Esophagus squamous epithelium (tissue), 5 donors: ENCODE measurements at places on chromosomes 7 and 10.

DNA sequence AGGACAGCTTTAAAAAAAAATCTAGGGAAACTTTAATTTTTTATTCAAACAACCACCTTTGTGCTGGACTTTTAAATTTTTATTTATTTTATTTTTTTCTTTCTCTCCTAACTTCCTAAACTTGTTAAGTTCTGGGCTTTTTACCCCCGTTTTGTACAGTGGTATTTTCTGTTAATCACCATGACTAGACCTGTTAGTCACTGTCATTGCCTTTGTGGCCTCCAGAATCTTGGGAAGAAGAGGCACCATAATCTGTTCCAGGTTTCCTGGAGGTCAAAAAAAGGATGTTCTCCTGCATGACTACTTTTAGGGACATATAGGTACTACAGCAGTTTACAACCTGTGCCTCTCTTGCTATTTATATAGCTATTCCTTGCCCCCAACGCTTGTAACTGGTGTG is 31.1 kb upstream of the DDX50 start:
- no peaks in the 10 kb centered on the region for H3K27me3 ChIP-seq
- no peaks in the 10 kb centered on the region for H3K36me3 ChIP-seq
- no peak overlapping the region for H3K4me3 ChIP-seq
- H3K27ac ChIP-seq: peak overlapping the region; percentile 78
- H3K4me1 ChIP-seq: peaks cover 13% of the 10 kb centered on the region

DNA sequence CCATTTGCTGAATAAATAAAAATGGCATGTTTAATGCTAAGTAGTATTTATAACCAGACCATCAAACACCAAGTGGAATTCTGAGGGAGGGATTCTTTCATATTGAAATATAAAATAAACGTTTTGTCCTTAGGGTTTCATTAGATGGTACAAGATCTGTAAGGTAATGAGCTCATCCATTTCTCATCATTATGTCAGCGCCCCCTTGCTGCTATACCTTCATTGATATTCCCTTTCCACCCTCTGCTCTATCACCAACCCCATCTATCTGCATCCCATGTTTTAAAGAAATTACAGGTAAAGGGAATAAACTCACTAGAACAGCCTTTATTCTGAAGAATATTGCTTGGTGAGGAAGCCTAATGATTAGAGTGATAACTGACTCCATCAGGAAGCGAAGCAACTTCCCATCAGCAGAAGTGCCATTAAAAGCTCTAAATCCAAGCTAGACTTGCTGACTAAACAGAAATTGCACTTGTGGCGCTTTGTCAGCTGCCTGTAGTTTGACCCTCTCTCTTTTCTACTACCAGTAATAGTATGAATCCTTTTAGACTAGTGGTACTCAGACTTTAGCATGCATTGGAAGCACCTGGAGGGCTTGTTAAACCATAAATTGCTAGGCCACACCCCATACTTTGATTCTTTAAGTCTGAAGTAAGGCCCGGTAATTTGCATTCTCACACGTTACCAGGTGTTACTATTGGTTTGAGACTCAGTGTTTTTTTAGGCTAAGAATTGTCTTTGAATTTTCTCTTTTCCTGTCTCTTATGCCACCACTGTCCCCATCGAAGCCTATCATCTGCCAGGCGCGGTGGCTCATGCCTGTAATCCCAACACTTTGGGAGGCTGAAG is 27.5 kb downstream of the ADD3 start:
- no peak for DNase-seq
- H3K36me3 ChIP-seq: no peaks in the 10 kb centered on the region
- H3K4me3 ChIP-seq: no peak overlapping the region
- H3K27me3 ChIP-seq: no peaks in the 10 kb centered on the region

- no peaks in the 10 kb centered on the region for H3K36me3 ChIP-seq
- no peak for DNase-seq
- no peaks in the 10 kb centered on the region for H3K27me3 ChIP-seq
Measured at GRCh38 chr7:79471283-79471682, 17.8 kb upstream of the MAGI2 start.

- H3K4me3 ChIP-seq: no peak overlapping the region
- no peak for DNase-seq
- H3K27ac ChIP-seq: no peak overlapping the region
- no peaks in the 10 kb centered on the region for H3K4me1 ChIP-seq
- no peaks in the 10 kb centered on the region for H3K27me3 ChIP-seq
Measured at GRCh38 chr10:16195178-16195769, 241.5 kb upstream of the PTER start.

DNA sequence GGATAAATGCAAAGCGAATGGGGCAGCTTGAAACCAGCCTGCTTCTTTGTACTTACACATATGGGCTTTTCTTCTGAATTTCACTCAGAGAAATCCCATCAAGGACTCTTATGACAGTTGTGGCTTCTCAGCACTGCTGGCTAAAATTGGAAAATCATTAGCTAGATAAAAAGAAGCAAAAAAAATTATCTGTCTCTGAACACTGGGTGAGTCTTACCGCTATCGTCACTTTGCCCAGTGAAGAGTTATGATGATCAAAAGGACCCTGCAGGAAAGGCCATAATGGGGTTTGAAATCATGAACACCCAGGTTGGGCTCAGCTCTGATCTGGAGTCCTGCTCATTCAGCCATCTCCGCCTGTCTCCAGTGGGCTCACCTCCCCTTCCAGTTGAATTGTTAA is 34.3 kb downstream of the AOAH start:
- H3K27me3 ChIP-seq: no peaks in the 10 kb centered on the region
- no peaks in the 10 kb centered on the region for H3K4me1 ChIP-seq
- no peaks in the 10 kb centered on the region for H3K36me3 ChIP-seq
- no peak overlapping the region for H3K4me3 ChIP-seq

DNA sequence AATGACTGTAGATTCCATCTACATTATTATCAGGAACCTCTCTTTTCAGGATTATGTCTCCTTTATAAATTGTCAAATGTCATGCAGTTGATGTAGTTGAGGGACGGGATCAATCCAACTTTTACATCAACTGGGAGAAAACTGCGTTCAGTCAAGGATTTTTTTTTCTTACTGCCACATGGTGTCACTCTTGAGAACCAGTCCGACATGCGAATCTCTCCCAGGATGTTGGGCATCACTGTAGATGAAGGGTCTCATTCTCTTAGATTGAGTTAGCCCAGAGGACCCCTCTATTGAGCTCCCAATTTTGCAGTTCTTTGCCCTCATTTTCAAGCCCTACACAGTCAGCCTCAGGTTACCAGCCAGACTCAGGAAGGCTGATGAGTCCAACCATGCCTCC is 120.3 kb upstream of the PTPRZ1 start:
- H3K27ac ChIP-seq: no peak overlapping the region
- H3K4me3 ChIP-seq: no peak overlapping the region
- DNase-seq: no peak
- no peaks in the 10 kb centered on the region for H3K36me3 ChIP-seq
- H3K27me3 ChIP-seq: no peaks in the 10 kb centered on the region
- H3K4me1 ChIP-seq: no peaks in the 10 kb centered on the region

GRCh38 chr7:69967689-69968450 is 369.6 kb downstream of the AUTS2 start:
- H3K4me1 ChIP-seq: peaks cover 21% of the 10 kb centered on the region
- no peak overlapping the region for H3K4me3 ChIP-seq
- DNase-seq: no peak
- no peak overlapping the region for H3K27ac ChIP-seq

DNA sequence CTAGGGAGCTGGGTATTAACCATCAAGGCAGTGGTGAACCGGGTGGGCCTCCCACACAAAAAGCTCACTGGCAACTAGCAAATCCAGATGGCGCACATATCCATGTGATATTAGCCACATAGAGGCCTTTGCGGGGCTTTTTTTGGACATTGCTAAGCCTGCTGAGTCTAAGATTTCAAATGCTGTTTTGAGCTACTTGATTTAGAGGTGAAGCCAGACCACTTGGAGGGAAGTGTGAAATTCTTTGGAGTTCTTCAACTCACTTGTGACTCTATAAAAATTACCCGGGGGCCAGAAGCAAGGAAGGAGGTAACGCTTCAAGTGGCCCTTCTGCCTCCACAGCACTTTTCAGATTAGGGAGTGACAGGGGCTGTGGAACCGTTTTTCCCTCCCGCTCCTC is 619.8 kb upstream of the GALNT17 start:
- no peaks in the 10 kb centered on the region for H3K4me1 ChIP-seq
- no peaks in the 10 kb centered on the region for H3K27me3 ChIP-seq
- H3K27ac ChIP-seq: no peak overlapping the region

DNA sequence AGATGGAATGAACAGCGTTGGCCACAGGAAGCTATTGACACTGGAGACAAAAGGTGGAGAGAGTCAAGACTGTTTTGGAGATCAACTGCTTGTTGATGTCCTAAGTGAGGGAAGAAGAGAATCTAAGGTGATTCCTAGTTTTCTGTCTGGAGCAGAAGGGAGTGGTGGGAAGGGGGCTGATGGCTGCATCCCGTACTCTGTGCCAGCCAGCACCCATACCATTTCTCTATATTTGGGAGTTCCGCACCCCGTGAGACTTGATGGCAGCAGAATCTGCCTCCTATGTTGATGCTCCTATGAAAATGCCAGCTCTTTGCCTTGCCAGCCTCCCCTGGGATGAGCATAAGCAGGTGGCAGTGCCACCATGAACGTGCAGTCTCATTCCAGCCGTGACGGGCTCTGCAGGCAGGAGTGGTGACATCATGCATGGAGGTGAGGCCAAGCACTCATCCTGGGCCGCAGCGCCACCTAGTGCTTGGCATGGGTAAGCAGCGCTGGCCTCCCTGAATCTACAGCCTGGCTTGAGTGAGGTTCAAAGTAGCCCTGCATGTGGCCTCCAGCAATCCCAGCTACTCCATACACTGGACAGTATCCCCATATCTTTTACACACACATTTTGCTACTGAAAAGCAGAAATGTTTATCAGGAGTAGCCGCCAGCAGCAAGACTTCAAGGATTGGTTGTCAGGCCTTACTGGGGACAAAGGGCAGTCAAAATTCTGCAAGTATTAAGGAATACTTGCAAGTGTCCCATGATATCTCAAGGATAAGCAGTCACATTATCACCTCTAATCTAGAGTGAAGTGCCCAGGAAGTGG is 43.0 kb downstream of the PODXL start:
- no peaks in the 10 kb centered on the region for H3K27me3 ChIP-seq
- H3K27ac ChIP-seq: no peak overlapping the region
- no peak for DNase-seq
- H3K4me3 ChIP-seq: no peak overlapping the region
- peaks cover 14% of the 10 kb centered on the region for H3K4me1 ChIP-seq

DNA sequence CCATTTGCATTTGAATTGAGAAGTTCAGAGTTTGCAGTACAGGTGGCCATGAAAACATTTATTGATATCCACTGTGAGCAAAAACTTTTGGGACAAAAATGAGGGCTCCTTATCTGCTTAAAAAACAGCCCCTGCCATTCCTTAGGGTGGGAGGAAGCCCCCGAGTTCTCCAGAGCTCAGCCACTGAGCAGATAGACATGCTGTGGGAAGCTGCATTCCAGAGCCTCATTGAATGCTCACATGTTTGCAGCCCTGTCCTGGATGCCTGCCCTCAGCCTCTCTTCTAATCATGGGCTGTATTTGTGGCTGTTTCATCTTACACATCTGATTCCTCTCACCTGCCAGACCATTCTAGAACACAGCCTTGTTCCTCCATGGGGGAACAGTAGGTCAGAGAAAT is 33.3 kb downstream of the PLPP4 start:
- no peaks in the 10 kb centered on the region for H3K36me3 ChIP-seq
- no peaks in the 10 kb centered on the region for H3K4me1 ChIP-seq
- no peak overlapping the region for H3K27ac ChIP-seq
- DNase-seq: no peak
- H3K4me3 ChIP-seq: no peak overlapping the region

GRCh38 chr7:45682358-45682735 is 108.2 kb downstream of the ADCY1 start:
- H3K4me3 ChIP-seq: no peak overlapping the region
- H3K27me3 ChIP-seq: no peaks in the 10 kb centered on the region
- DNase-seq: no peak

GRCh38 chr10:73407495-73407894 is 6.4 kb downstream of the ANXA7 start:
- H3K27me3 ChIP-seq: no peaks in the 10 kb centered on the region
- peaks cover 41% of the 10 kb centered on the region for H3K4me1 ChIP-seq
- H3K27ac ChIP-seq: no peak overlapping the region
- DNase-seq: no peak
- no peaks in the 10 kb centered on the region for H3K36me3 ChIP-seq
- H3K4me3 ChIP-seq: no peak overlapping the region

GRCh38 chr7:128946936-128947830 is 9.5 kb downstream of the IRF5 start:
- no peak overlapping the region for H3K4me3 ChIP-seq
- H3K4me1 ChIP-seq: no peaks in the 10 kb centered on the region
- H3K27ac ChIP-seq: no peak overlapping the region
- DNase-seq: no peak
- no peaks in the 10 kb centered on the region for H3K27me3 ChIP-seq

DNA sequence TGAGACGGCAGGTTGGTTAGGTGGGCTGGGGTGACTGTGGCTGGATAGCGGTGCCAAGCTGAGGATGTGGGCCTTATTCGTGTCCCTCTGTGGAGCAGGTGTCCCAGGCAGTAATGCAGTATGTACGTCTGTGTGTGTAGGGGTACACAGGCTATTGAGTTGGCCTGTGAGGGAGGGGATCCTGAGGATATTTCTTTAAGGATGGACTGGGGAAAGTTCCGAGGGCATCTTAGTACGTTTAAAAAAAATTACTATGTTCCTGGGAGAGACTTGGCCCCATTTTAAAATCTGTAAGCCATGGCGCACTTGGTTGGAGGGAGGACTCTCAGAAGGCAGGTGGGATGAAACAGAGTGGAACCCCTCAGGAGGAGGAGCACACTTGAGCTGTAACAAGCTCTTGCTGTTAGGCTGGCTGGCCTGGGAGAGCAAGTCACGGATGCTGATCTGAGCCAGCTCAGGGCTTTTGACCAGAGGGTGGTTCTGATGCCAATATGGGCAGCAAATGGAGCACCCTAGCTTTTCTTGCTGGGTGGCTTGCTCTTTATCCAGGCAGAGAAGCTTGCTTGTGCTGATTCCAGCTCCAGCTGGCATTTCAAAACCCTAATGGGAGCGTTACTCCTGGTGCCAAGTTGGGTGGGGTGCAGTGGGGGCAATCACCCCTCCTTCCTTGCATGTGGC is 765 bp downstream of the WBP1L start:
- no peaks in the 10 kb centered on the region for H3K36me3 ChIP-seq
- no peaks in the 10 kb centered on the region for H3K27me3 ChIP-seq
- no peak for DNase-seq
- peak overlapping the region; percentile 97 for H3K27ac ChIP-seq

DNA sequence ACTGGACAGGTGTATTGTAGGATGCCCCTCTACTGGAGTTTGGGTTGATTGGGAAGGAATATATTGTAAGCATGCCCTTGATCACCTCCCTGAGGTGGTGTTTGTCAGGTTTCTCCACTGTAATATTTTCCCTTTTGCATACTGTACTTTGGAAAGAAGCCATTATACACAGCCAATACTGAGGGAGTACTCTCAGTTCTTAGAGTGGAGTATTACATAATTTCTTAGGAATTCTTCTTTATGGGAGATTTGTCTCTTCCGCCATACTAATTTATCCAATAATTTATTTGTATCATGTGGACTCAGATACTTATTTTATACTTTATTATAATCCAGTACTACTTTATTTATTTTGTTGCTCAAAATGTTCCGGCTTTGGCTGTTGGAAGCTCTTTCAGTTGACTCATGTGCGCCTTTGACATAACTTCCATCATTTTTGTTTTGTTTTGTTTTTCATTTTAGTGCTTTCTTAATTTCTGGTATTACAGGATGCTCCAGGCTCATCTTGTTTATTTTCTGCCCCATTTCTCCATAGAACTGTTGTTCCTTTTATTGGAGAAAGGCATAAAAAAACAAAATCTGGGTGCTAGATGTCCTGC is 29.7 kb downstream of the MKLN1 start:
- no peaks in the 10 kb centered on the region for H3K4me1 ChIP-seq
- H3K36me3 ChIP-seq: no peaks in the 10 kb centered on the region
- peak overlapping the region; percentile 7 for H3K27ac ChIP-seq
- DNase-seq: no peak
- H3K27me3 ChIP-seq: no peaks in the 10 kb centered on the region
- no peak overlapping the region for H3K4me3 ChIP-seq
